Foreskin keratinocyte (primary cell): ENCODE measurements at places on chromosomes 7 and 10. TPM values are rescaled to one million over a fixed set of nuclear protein-coding genes. Genes with fewer than 3 reads are reported as not detected.

HMX3 gene
- not detected in 2 replicates for polyA plus RNA-seq

AKR1C4 gene
- not detected in 2 replicates for polyA plus RNA-seq

TIMM23 gene
- polyA plus RNA-seq, result 121 and 132 TPM in 2 replicates

VWDE gene
- polyA plus RNA-seq, result 0.09 and 1.3 TPM in 2 replicates

WASHC2A gene
- polyA plus RNA-seq, result 10.4 and 11.6 TPM in 2 replicates

PDZD7 gene
- polyA plus RNA-seq, result 0.61 and 0.82 TPM in 2 replicates

- no peak for DNase-seq
Observed at GRCh38 chr10:4590807-4591206, 235.2 kb upstream of the AKR1E2 start.

DNA sequence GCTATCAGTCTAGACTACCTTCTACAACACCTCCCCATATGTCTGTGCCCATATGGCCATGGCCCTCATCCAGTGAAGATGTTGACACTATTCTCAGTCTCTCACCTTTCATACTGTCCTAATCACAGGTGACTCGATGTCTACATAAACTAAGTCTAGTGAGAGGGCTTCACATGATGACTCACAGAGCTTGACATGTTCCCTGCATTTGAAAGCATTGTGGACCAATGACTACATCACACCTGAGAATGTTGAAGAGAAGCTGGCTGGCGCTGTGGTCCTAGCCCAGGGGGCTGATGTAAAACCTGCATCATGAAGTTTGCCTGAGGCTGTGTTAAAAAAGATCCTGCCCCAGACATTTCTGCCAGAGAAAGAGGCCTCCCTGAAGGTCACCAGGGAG is 167.2 kb downstream of the NPSR1 start:
- peak; percentile 20 for DNase-seq

GRCh38 chr7:155965010-155965409 is 152.7 kb upstream of the SHH start:
- DNase-seq, result no peak

- no peak for DNase-seq
Observed at GRCh38 chr7:83879063-83879462, 230.1 kb upstream of the SEMA3E start.

DNA sequence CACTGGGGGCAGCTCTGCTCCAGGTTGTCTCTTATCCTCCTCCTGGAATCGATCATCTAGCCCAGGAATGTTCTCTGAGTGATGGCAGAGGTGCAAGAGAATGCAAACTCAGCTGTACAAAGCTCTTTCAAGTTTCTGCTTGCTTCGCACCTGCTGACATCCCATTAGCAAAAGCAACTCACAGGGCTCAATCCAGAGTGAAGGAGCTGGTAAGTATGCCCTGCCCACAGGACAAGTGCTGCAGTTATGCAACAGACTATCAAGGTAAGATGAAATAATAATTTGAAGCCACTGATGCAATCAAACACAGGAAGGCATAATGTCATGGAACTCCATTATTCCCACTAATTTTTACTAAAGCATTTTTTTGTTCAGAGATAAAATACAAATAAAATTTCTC is 122.2 kb downstream of the GRM3 start:
- no peak for DNase-seq

DNA sequence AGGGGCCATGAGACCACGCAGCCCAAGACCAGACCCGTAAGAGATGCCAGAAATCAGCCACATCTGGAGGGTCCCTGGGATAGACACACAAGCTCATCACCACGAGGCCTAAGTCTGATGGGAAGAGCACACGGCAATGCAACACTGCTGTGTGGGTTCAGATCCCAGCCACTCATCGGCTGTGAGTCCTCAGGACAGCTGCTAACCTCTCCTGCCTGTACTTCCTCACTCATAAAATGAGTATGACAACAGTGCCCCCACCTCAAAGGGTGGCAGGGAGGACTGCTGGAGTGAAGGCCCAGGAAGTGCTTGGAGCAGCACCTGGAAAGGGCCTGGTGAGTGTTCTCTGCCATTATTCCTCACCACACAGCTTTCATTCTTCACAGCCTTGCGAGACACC is 60.9 kb downstream of the MAD1L1 start:
- DNase-seq, result no peak

DNA sequence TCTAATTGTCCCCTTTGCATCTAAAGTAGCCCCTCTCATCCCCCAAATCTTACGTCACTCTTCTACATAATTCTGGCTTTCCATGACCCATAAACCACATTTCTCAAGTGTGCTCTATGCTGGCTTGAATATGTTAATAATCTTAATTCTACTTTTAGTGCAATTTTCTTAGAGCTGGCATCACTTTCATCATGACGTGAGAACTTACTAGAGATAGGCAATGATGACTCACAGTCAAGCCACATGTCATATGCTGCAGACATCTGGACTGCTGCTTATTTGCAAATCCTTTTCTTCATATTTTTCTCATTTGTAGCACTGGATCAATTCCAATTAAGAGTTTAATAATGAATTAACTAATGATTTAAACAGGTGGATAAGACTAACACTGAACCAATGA is 260.7 kb upstream of the PRKCQ start:
- DNase-seq, result peak; percentile 18

- no peak for DNase-seq
Observed at GRCh38 chr7:17915796-17916195, 24.5 kb downstream of the SNX13 start.

DNA sequence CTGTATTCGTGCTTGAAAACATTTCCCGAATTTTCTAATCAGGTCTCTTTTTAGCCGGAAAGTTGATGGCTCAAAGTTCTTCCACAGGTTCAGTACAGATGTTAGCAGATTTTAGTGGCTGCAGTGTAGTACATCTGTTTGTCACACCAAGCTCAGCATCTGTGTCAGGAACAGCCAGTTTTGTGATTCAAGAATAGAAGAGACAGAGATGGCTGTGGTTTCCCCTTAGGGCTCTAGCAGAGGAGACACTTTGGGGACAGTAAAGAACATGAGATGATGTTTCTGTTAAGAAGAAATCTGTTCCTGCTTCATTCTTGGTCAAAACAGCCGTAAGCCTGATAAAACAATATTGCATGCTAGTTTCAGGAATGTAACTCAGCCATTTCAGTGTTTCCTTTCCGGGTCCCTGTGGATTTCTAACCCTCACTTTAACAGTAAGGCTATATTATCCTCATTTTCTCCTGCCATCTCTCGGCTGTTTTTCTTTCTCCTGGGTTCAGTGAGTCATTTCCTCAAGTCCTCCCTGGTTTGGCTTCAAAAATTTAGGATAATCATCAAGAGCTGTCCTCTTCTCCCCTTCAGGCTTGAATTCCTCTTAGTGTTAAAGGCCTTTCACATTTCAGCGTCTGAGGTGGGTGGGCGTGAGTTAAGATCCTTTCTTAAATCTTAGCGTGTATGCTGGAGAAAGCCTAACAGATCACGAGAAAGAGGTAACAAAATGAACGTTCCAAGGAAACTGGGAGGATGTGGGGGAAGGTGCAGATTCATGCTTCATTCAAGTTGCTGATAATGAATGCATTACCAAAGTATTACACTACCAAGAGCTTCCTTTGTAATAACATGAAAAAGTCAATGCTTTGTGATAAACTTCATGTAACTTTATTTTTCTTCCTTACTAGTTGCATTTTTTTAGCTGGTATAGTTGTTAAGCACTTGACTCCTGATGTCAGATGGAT is 37.1 kb upstream of the BICC1 start:
- DNase-seq, result no peak

DNA sequence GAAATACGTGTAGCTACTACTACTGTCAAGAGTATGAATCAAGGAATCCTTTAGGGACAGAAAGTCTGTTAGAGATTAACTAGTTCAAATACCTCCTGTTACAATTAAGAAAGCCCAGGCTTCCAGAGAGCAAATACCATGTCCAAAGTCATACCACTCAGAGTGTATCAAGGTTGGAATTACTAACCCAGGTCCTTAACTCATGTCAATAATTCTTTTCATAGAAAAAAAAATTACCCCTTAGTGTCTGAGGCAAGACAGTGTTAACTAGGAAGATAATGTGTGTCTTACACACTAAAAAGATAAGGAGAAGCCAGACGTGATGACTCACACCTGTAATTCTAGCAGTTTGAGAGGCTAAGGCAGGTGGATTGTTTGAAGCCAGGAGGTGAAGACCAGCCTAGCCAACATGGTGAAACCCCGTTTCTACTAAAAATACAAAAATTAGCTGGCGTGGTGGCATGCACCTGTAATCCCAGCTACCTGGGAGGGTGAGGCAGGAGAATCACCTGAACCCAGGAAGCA is 423.4 kb downstream of the SORCS1 start:
- DNase-seq, result no peak

- no peak for DNase-seq
Observed at GRCh38 chr7:26646336-26647048, 217.9 kb downstream of the SKAP2 start.

GRCh38 chr7:88109612-88110011 is 110.2 kb downstream of the SRI start:
- no peak for DNase-seq

DNA sequence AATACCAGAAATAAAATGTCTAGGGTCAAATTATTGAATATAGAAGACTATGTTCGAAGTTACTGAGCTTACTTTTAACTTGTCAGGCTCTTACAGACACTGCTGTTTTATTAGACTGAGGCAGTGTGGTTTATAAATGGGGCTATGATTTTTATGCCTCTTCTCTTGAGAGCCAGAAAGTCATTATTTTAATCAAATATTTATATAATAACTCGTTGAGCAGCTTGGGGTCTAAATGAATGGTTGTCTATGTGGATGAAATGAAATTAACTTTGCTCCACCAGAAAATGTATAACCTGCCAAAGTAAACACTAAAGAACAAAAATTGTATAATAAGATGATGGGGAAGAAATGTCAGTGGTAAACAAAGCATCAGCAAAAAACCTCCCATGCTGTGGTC is 175.6 kb upstream of the THSD7A start:
- no peak for DNase-seq
